ENCODE measurements at places on chromosomes 2 and 18. TPM values are rescaled to one million over a fixed set of nuclear protein-coding genes. Genes with fewer than 3 reads are reported as not detected.
A peak's percentile ranks its signal among the peaks of the same experiment; 100 is the strongest.

DNA sequence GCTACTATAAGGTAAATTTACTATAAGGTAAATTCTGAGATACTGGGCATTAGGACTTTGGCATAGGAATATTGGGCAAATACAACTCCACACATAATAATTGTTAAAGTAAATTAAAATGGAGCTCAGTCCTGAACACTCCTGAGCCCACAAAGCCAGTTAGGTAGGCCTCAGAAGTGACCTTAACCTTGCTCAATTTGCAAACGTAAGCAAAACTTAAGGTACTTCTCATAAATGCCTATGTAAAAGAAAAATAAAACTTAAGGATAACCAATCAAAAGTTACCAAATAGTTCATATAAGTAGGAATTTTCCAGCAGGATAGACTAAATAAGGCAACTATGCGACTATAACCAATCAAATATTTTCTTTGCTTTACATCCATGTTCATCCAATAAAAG is 197.7 kb downstream of the MC4R start:
- H3K4me3 ChIP-seq: no peak overlapping the region
- no peak overlapping the region for H3K27ac ChIP-seq
- no peaks in the 10 kb centered on the region for H3K27me3 ChIP-seq
- no peaks in the 10 kb centered on the region for H3K4me1 ChIP-seq
- no peak for DNase-seq

DNA sequence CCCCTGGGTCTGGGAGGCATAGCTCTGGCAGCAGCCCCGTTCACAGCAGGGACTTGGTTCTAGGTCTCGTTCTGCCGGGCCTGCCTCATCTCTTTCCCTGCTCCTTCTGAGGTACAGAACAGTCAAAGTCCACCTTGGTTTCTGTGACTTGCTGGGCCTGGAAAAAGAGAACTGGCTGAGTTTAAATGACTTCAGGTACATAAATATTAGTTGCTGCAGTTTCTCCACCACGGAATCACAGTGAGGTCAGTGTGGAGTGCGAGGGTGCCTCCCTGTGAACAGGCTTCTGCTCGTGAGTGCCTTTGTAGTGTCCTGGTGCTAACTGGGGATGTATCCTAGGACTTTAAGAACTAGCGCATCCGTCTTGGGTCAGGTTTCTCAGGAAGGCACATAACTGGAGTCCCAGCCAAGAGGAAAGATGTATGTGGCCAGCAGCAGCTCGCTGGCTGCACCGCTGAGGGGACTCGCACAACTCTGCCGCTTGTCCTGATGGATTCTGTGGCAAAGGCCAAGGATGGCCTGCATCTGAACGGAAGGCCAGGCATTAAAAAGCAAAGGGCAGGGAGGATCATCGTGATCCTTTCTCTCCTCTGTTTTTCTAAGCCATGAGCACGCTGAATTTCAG is 188.6 kb downstream of the SH3RF3 start:
- H3K27me3 ChIP-seq: no peaks in the 10 kb centered on the region
- no peak overlapping the region for H3K4me3 ChIP-seq

GRCh38 chr2:125516496-125517109 is 1139.4 kb upstream of the GYPC start:
- no peaks in the 10 kb centered on the region for H3K36me3 ChIP-seq
- H3K4me3 ChIP-seq: no peak overlapping the region
- H3K27ac ChIP-seq: no peak overlapping the region
- no peaks in the 10 kb centered on the region for H3K4me1 ChIP-seq
- no peak for DNase-seq

DNA sequence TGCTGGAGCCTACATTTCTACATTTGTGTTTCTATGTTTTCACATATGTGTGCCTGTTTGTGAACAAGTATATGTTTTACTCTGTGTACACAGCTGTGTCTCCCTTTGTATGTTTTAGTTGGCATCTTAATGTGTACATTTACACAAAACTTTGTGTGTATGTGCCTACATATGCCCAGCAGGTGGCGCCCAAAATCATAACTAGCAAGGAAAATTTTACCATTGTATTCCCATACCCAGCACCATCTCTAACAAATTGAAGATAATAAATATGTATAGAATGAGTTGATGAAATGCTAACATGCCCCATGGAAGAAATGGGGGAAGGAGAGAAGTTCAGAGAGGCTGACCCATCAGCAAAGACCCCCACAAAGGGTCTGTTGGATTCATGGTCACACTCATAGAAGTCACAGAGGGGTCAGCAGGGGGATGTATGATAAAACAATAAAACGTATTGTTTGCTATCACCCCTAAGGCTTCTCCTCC is 48.1 kb downstream of the PKDCC start:
- no peaks in the 10 kb centered on the region for H3K36me3 ChIP-seq
- no peaks in the 10 kb centered on the region for H3K27me3 ChIP-seq
- no peak overlapping the region for H3K27ac ChIP-seq
- peaks cover 7% of the 10 kb centered on the region for H3K4me1 ChIP-seq
- H3K4me3 ChIP-seq: no peak overlapping the region

DNA sequence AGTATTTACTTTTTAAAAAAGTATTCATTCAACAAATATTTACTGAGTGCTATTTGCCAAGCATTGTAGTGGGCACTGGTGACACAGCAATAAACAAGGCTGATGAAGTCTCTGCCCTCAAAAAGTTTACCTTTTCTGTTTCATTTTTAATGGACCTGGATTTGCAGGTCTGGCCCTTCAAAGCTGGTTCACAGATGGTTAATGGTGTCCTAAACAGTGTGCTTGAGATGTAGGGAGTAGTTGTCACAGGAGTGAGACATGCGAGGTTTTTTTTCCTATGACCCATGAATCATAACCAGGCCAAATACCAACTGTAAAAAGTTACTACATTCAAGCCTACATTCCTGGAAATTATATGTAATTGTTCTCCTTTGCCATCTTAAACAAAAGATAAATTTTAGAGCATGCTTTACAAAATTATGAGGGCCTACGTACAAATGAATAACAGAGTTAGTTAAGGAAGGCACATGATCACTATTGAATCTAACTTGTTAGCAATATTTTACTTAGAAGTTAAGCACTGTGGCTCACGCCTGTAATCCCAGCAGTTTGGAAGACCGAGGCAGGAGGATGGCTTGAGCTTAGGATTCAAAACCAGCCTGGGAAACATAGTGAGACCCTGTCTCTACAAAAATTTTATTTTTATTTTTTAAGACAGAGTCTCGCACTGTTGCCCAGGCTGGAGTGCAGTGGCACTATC is 223.9 kb downstream of the MBD5 start:
- no peaks in the 10 kb centered on the region for H3K36me3 ChIP-seq
- H3K4me3 ChIP-seq: no peak overlapping the region
- no peak for DNase-seq
- no peak overlapping the region for H3K27ac ChIP-seq
- peaks cover 3% of the 10 kb centered on the region for H3K4me1 ChIP-seq

DNA sequence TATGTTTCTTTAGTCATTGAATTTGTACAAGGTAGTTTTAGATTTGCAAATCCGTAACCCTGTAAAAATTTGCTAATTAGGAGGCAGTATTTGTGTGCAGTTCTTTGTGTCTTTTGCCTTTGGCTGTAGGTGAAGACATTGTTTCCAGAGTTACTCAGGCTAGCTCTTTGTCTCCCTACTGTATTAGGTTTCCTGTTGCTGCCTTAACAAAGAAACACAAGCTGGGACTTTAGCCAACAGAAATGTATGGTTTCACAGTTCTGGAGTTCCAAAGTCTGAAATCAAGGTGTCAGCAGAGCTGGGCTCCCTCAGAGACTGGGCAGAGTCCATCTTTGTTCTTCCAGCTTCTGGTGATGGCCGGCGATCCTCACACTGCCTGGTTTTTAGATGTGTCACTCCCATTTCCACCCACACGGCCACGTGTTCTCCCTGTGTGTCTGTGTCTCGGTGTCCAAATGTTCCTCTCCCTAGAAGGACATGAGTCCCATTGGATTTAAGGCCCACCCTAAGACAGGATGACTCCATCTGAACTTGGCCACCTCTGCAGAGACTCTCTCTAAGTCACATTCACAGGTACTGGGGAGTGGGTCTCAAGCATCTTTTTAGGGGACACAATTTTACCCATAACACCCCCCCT is 309.7 kb downstream of the GALR1 start:
- H3K27me3 ChIP-seq: no peaks in the 10 kb centered on the region
- no peak overlapping the region for H3K27ac ChIP-seq
- DNase-seq: no peak
- no peak overlapping the region for H3K4me3 ChIP-seq
- no peaks in the 10 kb centered on the region for H3K4me1 ChIP-seq

GRCh38 chr2:80323610-80324009 is 19.1 kb upstream of the LRRTM1 start:
- no peaks in the 10 kb centered on the region for H3K27me3 ChIP-seq
- DNase-seq: no peak
- H3K4me3 ChIP-seq: no peak overlapping the region
- H3K36me3 ChIP-seq: no peaks in the 10 kb centered on the region

- no peak overlapping the region for H3K4me3 ChIP-seq
- no peak overlapping the region for H3K27ac ChIP-seq
- H3K27me3 ChIP-seq: no peaks in the 10 kb centered on the region
- no peaks in the 10 kb centered on the region for H3K4me1 ChIP-seq
- DNase-seq: no peak
- H3K36me3 ChIP-seq: no peaks in the 10 kb centered on the region
These were observed 898.3 kb downstream of the CPS1 start for GRCh38 chr2:211454679-211455078.

GRCh38 chr2:132984731-132985130 is 314.7 kb upstream of the LYPD1 start:
- no peaks in the 10 kb centered on the region for H3K27me3 ChIP-seq
- no peaks in the 10 kb centered on the region for H3K4me1 ChIP-seq
- no peaks in the 10 kb centered on the region for H3K36me3 ChIP-seq

DNA sequence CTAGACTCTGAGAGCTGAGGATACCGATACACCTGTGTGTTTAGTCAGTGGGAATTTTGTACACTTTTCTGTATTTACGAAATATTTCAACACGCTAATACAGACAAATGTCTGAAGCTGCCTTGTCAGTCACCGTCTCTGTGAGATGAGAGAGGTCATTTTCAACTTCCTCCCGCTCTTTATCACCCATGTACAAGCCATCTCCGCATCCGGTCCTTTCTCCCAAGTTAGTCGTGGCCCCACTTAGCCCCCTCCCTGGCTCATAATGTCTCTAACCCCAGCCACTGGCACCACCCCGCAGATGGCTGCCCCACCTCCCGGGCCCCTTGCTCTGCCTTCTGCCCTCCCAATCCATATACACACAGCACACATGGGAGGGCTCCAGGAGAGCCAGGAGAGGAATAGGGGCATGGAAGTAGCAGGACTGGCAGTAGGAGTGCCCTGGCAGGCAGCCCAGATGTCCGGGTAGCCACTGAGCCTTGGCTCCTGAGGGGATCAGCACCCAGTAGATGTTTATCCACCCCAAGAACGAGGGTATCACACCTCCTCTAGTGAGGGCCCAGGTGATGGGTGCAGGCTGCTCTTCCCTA is 2.0 kb upstream of the RUFY4 start:
- H3K4me1 ChIP-seq: no peaks in the 10 kb centered on the region
- no peak overlapping the region for H3K27ac ChIP-seq
- no peak overlapping the region for H3K4me3 ChIP-seq
- DNase-seq: no peak
- H3K36me3 ChIP-seq: no peaks in the 10 kb centered on the region
- H3K27me3 ChIP-seq: no peaks in the 10 kb centered on the region

DNA sequence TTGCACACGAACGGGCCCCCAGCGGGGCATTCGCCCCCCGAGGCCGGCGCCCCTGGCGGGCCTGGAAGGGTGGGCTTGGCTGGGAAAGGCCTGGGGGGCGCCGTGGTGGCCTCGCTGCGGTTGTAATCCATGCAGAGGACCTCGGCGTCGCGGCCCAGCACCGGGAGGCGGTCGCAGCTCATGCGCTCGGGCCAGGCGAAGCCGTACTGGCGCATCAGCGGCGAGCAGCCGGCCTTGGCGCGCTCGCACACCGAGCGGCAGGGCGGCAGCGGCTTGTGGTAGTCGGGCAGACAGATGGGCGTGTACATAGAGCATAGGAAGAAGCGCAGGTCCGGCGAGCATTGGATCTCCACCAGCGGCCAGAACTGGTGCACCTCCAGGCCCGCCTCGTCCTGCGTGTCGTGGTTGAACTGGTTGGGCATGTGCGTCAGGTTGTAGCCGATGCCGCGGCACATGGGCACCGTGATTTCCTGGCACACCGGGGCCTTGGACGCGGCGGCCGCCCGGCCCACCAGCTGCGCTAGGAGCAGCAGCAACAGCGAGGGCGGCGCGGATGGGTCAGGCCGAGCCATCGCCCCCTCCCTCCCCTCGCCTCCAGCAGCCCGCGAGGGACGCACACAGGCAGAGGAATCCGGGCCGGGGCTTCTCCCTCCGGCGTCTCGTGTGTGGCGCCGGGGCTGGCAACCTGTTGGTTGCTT is 1.4 kb downstream of the FZD5 start:
- H3K27ac ChIP-seq: peak overlapping the region; percentile 94
- H3K36me3 ChIP-seq: no peaks in the 10 kb centered on the region
- no peaks in the 10 kb centered on the region for H3K27me3 ChIP-seq
- peaks cover 15% of the 10 kb centered on the region for H3K4me1 ChIP-seq
- peak; percentile 58 for DNase-seq

GRCh38 chr2:152454960-152455359 is 120.0 kb downstream of the FMNL2 start:
- no peaks in the 10 kb centered on the region for H3K36me3 ChIP-seq
- H3K4me1 ChIP-seq: no peaks in the 10 kb centered on the region
- DNase-seq: no peak
- H3K27ac ChIP-seq: no peak overlapping the region

- no peak overlapping the region for H3K4me3 ChIP-seq
- no peak overlapping the region for H3K27ac ChIP-seq
- DNase-seq: no peak
- H3K4me1 ChIP-seq: no peaks in the 10 kb centered on the region
These were observed 15.0 kb upstream of the ELOA2 start for GRCh38 chr18:47050468-47050867.

GRCh38 chr2:239829326-239829725 is 195.8 kb downstream of the NDUFA10 start:
- no peaks in the 10 kb centered on the region for H3K4me1 ChIP-seq
- DNase-seq: no peak
- H3K4me3 ChIP-seq: no peak overlapping the region
- H3K27me3 ChIP-seq: no peaks in the 10 kb centered on the region

DNA sequence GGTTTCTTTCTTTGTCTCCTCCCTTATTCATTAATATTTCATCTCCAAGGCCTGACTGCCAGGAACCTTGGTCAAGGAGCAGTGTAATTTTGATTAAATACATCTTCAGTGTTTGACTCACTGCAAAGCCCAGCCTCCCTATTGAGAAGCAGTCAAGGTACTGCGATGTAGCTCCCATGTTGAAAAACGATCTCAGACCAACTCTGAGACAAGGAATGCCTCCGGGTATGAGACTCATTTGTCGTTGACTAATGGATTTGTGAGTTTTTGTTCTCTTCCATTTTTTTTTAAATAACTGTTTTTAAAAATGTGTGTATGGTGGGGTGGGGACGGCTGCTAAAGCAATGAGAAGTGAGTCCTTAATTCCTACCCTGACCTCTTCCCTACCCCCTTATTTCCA is 361.6 kb downstream of the SOX11 start:
- H3K36me3 ChIP-seq: no peaks in the 10 kb centered on the region
- no peaks in the 10 kb centered on the region for H3K4me1 ChIP-seq
- DNase-seq: no peak
- H3K27ac ChIP-seq: no peak overlapping the region
- no peak overlapping the region for H3K4me3 ChIP-seq

Gene MAB21L4
- total RNA-seq: 0.20 TPM

Gene B3GNT7
- 9.9 TPM for total RNA-seq

Gene KCNS3
- 7.6 TPM for total RNA-seq

Gene CXCR1
- total RNA-seq: not detected

Gene MYOM1
- total RNA-seq: 14.1 TPM

Gene AMER3
- total RNA-seq: 0.28 TPM
